Foreskin melanocyte (primary cell): ENCODE measurements at places on chromosomes 12 and 14.

DNA sequence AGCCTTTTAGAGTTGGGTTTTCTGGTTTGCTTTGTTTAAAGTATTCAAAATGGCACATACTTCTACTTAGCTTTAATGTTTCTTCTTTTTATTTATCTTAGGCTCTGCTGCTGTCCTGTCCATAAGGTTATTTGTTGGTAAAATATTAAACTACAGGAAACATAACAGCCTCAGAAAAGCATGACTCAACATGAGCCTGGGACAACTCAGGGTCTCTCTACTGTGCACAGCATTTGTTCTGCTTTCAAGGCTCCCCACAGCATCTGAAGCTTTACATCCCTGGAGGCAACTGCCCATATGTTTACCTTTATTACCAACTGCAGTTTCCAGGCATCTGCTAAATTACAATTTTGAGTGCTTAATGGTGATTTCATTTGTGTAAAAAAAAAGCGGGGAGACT, 954.2 kb upstream of the FBXO33 start:
- no peak for DNase-seq

DNA sequence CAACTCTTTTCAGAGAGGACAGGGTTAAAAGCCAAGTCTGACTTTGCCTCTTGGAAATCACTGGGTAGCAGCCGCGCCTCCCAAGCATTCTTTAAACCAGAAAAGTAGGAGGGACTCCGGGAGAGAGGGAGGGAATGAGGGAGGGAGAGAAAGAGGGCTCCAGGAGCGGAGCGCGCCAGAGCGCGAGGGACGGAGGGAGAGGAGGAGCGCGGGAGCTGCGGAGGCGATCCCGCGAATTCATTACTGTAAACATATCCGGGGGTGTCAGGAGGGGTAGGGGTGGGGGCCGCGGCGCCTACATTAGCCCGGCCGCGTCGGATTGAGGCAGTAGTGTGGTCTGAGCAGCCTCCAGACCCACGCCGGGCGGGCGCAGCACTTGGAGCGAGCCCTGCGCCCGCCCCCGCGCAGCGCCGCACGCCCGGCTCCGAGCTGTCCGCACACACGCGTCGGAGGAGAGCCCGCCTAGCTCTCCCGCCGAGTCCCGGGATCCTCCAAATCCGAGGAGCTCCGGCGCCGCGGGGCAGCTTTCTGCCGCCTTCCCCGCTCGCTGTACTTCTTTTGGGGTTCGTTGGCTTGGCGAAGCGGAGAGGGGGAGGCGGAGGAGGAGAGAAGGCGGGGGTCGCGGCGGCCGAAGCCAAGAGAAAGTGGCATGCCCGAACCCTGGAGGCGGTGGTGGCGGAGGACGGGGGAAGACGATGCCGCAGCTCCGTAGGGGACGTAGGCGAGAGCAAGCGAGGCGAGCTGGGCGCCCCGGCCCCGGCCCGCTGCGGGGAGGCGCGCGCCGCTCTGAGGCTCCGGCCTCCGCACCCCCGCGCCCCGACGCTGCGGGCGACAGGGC, 3.3 kb downstream of the FLRT2 start:
- DNase-seq, result peak; percentile 79

DNA sequence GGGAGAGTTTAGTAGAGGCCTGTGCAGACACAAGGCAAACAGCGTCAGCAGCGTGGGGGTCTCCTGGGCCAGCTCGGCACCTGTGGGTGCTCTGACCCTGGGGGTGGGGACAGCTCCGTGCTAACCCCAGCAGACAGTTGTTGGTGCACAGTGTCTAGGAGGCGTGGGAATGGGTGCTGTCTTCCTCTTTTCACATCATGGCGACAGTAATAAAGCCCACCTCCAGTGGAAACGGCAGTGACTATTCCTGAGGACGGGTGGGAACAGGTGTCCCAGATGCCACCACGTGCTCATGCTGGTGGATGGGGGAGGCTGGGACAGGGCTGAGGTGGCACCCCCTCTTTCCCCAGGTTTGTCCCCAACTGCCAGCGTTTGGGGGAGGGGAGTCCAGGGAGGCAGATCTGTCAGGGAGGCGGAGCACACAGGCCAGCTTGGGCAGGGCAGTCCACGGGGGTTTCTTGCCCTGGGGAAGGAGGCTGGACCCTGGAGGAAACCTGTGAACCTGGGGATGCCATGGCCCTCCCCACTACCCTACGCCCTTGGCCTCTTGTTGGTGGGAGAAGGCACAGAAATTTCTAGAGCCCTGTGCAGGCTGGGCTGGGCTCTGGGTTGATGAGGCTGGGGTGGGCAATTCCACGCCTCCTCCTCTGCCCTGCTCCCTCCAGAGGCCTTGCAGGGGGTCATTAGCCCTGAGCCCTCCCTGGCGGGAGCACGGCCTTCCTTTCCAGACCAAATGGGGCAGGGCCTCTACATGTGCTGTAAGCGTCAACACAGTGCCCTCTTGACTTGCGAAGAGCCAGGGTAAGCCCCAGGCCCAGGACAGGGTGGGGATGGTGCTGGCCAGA, 3.8 kb downstream of the ZBTB42 start:
- no peak for DNase-seq

GRCh38 chr12:49243631-49244030, 21.3 kb upstream of the TUBA1C start:
- DNase-seq, result no peak

DNA sequence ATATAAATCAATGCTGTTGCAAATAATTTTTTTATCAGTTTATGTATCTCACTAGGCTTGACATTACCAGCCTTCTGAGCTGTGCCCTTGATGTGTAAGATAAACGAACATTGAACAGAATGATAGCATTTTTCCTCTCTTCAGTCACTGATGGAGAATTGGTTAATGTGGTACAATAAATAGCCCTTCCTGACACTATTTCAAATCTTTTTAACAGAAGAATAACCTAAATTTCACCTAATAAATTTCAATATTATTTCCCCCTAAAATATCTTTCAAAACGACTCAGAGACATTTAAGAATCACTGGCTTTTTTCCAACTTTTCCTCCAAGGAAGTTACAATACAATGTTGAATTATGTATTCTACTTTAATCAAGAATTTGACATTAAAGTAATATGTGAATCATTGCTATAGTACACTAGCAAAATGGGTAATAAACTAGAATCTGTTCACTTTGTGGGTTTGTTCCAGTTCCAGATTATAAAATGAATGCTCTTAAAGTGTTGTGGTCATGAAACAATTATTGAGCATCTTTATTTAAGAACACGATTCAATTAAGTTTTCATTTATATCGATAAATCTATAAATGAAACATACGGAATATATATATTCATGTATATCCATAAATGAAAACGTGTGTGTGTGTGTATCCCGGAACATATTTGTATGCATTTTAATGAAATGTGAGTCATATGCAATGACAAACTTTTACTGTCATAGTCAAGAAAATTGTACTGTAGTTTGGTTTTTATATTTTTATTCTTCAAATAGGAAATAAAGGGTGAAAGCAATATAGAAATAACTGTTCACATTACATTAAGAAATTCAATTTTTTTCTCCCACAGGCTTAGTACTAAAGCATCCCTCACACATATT, 2.5 kb upstream of the ATP2B1 start:
- DNase-seq, result no peak

- DNase-seq, result no peak
Measured at GRCh38 chr14:104390941-104391901, 188.3 kb upstream of the C14orf180 start.

DNA sequence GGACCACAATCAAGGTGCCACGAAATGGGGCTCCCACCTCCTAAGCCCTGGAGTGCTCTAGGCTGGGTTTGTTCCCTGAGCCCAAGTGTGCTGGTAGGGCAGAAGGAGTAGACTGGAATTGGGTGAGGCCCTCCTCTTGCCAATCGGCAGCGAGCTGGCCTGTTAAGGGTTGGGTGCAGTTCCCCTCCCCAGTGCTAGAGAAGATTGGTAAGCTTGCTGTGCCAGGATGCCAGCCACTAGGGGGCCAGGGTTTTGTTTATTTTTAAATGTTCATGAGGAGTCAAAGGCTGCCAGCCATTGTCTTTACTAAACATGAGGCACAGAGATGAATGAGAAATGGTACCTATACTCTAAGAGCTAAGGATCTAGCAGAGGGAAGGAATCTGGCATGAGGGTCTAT, 79.7 kb downstream of the SPTB start:
- peak; percentile 25 for DNase-seq

- DNase-seq, result no peak
Measured at GRCh38 chr14:93331728-93332396, 974 bp downstream of the BTBD7 start.

DNA sequence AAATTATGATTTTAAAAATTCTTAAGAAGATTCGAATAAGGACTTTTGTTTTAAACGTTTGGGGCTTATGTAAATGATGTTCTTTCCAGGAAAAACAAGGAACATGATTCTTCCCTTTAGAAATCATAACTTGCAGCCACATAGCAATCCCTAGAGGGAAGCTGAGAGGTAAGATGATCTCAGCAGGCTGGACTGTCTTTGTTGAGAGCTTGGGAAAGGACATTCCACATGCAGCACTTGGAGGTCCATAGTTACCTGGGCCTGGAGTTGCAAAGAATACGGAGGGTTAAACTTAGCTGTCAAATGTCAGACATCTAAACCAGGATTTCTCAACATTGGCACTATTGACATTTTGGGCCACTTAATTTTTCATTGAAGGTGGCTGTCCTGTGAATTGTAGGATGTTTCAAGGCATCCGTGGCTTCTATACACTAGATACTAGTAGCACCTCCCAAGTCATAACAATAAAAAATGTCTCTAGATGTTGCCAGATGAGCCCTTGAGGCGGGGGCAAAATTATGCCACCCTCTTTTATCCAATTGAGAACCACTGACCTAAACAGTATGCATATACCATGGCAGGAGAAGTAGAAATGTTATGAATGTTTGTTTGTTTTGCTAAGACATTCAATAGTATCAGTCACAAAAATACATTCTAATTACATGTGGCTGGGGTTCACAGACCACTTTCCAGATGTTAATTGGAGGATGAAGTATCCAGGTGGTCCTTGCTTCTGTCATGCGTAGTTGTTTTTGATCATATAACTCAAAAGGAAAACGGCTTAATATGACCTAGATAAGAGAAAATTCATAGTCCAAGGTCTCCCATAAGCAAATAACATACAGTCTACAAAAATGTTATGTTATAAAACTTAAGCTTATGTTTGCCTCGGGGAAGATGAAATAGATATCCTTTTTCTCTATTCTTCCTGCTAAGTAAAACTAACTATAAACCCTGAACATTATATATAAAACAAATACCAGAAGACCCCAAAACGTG, 30.5 kb downstream of the TTC6 start:
- DNase-seq, result no peak

DNA sequence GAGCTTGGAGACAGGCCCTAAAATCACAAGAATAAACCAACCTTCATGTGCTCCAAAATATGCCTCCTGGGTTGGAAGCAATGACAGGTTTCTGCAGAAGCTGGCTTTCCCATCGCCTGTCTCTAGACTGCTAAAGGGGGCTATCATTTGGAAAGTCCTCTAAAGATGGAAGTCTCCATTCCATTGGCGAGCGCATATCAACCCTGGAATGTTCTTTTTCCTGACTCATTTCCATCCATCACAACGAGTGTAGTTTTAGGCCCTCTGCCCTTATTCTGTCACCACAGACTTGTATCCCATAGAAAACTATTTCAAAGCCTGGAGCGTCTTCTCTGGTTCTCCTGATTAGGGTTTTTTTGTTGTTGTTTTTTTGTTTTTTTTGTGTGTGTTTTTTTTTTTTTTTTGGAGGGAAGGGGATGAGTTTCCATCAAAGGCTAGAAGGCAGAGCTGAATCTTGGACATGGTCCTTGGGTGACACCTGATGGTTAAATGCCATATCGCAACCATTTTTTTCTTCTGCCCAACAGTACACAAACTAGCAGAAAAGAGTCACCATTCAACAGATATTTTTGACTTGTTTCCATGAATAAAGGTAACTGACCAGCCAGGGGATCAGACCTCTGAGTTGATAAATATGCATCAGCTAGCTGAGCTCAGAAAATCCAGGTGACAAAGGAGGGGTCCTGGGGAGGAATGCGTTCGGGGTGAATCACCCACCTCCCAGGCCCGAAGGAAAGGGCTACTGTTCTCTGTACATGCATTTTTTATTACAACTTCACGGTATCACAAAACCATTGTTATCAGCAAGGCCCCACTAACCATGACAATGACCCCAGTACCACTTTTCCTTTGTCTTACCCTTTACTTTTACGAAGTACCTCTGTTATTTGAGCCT, 40.5 kb downstream of the KCNA5 start:
- DNase-seq, result peak; percentile 76

DNA sequence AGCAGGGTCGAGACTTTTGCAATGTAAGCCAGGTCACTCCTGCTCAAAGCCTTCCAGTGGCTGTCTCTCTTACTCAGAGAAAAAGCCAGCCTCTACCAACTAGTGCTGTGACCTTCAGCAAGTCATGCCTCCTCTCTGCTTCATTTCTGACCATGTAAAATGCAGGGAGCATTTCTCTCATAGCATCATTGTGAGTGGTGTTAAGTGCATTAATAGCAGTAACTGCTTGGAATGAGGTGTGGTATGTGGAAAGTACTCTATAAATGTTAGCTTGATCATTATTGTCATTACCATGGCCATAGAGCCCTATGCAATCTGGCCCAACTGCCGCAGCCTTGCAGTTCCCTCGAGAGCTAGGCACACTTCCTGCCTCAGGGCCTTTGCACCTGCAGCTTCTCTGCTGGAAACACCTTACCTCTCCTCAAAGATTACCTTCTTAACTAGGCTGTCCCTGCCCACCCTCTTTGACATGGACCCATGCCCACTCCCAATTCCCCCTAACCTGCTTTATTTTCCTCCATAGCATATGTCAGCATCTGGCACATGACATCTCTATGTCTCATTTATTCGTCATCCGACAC, 10.9 kb downstream of the PLEKHD1 start:
- DNase-seq, result no peak

- DNase-seq, result peak; percentile 73
Measured at GRCh38 chr12:57089271-57090245, 644 bp downstream of the NAB2 start.
